Kidney (tissue), 22 donors: ENCODE measurements at places on chromosomes 12 and 14. TPM values are rescaled to one million over a fixed set of nuclear protein-coding genes. Genes with fewer than 3 reads are reported as not detected.

Gene GYS2
- polyA plus RNA-seq = not detected

Gene SRRM4
- polyA plus RNA-seq = 0.17 TPM

Gene NTN4
- 71.0 TPM for polyA plus RNA-seq

Gene OASL
- polyA plus RNA-seq = 1.0 TPM

Gene MAGOHB
- polyA plus RNA-seq = 31.7 TPM

Gene SERPINA10
- polyA plus RNA-seq = not detected

Gene SYNE2
- 65.9 TPM for polyA plus RNA-seq

Gene SPTB
- polyA plus RNA-seq = 2.2 TPM

Gene APOF
- not detected for polyA plus RNA-seq

Gene ALX1
- 0.90 TPM for polyA plus RNA-seq

Gene RAD51AP1
- 0.52 TPM for polyA plus RNA-seq

Gene AEBP2
- 12.0 TPM for polyA plus RNA-seq

Gene YAF2
- 15.0 TPM for polyA plus RNA-seq

GRCh38 chr12:47087088-47087688, 7.4 kb upstream of the AMIGO2 start:
- DNase-seq = no peak

- DNase-seq = peak; percentile 54
Observed at GRCh38 chr12:74538491-74539258, 1.0 kb downstream of the ATXN7L3B start.

- DNase-seq = no peak
Observed at GRCh38 chr12:46082490-46083200, 92.3 kb upstream of the SCAF11 start.

DNA sequence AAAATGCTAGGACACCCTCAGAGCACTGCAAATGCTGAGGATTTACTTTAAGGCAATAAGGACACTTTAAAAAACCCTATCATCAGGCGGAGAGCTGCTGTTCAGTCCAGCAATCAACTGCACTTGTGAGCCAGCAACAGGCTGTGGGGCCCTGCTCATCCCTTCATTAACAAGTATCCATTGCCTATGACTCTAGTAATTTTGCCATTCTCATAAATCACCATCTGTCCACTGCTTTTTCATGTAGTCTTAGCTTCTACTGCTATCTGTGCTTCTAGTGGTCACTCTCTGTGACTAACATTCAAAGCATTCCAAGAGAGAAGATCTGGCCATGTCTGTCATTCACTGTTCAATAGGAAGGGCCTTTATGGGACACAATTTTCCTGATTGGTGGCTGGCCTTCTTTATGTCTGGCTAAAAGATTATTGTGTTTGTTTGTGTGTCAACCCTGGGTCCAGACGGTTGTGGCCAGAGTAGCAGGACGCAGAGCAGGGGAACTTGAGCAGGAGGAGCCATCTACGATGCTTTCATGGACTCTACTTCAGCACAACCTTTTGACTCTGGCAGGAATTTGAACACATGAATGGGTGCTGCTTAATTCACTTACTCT, 3.6 kb upstream of the KRAS start:
- no peak for DNase-seq

- DNase-seq = no peak
Observed at GRCh38 chr12:58458102-58458501, 462.2 kb downstream of the LRIG3 start.

DNA sequence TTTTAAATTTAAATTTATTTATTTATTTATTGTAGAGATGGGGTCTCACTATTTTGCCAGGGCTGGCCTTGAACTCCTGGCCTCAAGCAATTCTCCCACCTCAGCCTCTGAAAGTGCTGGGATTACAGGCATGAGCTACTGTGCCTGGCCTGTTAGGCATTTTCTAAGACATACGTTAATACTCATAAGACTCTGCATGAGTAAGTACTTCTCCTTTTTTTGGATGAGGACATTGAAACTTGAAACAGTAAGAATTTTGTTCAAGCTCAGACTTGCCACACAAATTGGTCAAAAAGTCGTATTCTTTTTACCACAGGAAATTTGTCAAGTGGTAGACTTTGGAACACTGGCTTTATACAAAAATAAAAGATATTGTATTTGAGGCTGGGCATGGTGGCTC, 187.4 kb upstream of the RASSF8 start:
- DNase-seq = no peak

DNA sequence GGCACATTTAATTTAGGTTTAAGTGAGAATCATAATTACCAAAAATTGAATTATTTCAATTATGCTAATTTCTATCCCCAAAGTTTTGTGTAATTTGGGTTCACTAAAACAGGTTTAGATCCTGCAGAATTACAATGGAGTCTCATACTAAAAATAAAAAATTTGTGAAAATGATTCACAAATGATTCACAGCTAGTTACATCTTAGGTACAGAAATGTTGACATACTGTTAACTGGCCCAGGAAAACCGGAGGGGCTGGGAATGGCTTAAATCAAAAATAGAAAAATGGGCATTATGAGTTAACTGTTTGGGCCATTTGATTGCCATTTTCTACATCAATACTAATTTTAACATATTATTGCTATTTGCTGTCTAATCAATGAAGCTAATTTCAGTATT, 76.1 kb downstream of the RMST start:
- no peak for DNase-seq

- DNase-seq = no peak
Observed at GRCh38 chr12:93019975-93020630, 91.0 kb upstream of the EEA1 start.

GRCh38 chr12:46547421-46548354, 175.1 kb upstream of the SLC38A2 start:
- no peak for DNase-seq

GRCh38 chr14:22489244-22489545, 99.8 kb downstream of the DAD1 start:
- DNase-seq = no peak

DNA sequence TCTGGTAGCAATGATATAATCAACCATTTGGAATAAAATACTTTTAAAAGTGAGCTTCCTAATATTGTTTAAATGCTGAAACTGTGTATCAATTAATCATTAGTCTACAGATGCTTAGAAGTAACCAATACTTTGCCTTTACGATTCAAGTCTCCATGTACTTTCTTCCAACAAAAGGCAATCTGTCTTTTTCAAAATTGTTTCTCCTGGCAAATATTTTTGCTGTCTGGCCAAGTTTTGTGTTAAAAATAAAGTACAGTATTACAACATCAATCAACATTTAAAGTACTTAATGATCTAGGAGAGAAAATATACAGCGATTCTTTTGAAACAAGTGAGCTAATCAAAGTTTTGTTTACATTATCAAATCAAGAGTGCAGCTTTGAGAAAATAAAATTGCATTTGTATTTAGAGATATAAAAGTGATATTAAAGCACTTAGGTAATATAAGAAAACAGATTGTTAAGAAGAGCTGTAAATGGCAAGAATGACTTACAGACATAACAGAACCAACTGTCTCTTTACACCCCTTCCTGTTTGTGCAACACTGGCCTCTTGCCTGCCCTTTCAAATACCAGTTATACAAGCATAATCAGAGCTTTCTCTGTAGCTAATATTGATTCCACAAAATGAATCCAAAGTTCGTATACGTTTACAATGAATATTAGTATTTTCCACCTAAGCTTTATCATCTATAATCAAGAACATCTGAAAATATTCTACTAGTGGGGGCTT, 38.2 kb upstream of the FBLN5 start:
- DNase-seq = no peak

GRCh38 chr12:8596561-8596960, 16.1 kb downstream of the AICDA start:
- DNase-seq = no peak

GRCh38 chr12:20404576-20405346, 36.4 kb downstream of the PDE3A start:
- no peak for DNase-seq

GRCh38 chr12:112322882-112323547, 59.2 kb downstream of the HECTD4 start:
- no peak for DNase-seq

DNA sequence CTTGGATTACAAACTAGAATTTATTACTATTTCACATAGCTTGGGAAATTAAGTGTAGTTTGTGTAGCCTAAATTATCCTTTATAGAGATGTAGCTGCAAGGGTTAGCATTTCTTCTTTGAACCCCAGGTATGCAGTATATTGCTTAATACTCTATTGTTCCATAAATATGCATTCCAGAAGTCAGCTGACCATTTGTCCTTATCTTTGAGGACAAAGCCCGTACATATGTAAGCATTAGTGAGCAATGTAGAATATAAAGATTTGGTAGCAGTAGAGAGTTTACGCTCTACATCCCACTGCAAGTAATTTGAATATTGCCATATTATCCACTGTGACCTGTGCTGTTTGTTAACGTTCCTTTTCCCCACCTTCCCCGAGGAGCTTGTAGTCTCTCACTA, 26.9 kb downstream of the PPM1A start:
- DNase-seq = no peak

GRCh38 chr12:6345319-6346091, 3.6 kb upstream of the TNFRSF1A start:
- DNase-seq = no peak

GRCh38 chr12:102571889-102572288, 91.5 kb upstream of the IGF1 start:
- DNase-seq = no peak

DNA sequence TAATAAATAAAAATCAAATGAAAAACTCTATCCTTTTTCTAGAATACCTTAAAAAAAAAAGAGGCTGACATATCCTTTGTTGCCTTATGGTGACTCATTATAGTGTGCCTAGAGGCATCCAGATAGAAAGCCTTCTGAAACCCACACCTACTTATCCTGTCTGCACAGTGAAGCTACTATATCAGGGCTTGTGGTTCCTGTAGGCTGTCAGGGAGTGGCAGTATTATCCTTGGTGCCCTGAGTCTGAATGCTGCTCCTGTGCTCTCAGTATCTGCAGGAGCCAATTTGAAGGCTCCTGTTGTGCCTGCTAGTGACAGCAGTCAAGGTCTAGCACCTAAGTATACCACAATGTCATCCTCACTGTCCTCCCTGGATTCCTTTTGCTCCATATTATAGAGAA, 168.4 kb upstream of the AVPR1A start:
- DNase-seq = no peak

GRCh38 chr14:76938092-76938500, 90.4 kb downstream of the IRF2BPL start:
- DNase-seq = no peak

- no peak for DNase-seq
Observed at GRCh38 chr14:35480119-35480769, 53.7 kb upstream of the INSM2 start.

DNA sequence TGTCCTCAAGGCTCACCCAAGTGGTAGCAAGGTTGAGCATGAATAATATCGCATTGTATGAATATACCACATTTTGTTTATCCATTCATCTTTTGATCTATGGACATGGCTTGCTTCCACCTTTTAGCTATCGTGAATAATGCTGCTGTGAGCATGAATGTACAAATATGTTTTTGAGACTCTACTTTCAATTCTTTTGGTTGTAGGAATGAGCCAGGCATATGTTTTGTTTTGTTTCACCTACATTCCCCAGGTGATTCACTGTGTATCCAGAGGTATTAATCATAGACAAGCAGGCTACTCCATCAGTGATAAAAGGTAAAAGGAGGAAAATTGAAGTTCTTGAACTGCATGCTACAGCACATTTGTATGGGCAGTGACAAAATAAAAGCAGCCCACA, 35.8 kb downstream of the CDKL1 start:
- no peak for DNase-seq

DNA sequence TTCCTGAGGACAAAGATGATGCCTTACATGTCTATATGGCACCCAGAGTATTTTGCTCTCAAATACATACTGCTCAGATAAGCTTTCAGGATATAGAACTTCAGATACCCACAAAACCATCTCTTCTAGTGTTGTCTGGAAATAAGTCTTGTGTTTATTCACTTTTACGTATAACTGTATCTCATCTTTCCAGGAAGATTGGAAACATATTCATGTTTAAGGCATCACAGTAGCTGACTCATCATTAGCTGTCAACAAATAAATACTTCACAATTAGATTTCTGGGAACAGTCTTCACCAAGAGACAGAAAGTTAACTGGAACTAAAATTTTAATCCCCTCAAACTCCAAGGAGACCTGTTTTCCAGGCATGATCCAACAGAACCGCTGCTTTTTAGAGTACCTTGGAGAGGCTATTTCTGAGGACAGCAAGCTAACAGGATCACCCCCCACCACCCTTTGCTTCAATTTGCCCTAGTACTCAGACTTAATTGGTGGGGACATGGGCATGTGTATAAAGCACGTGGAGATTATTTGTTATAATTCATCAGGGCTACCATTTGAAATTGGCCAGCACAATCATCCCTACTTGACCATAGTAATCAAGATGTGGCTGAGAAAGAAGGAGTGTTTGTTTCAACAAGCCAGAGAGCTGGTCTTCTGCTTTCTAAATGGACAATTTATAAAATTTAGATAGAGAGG, 129.3 kb upstream of the HIF1A start:
- no peak for DNase-seq

GRCh38 chr12:18799561-18799960, 61.6 kb downstream of the CAPZA3 start:
- no peak for DNase-seq
